ENCODE measurements at places on chromosomes 4 and X. TPM values are rescaled to one million over a fixed set of nuclear protein-coding genes. Genes with fewer than 3 reads are reported as not detected.

- H3K4me3 ChIP-seq, result no peak overlapping the region
- DNase-seq, result no peak
- H3K4me1 ChIP-seq, result no peaks in the 10 kb centered on the region
- H3K36me3 ChIP-seq, result no peaks in the 10 kb centered on the region
These were observed 632.6 kb upstream of the INTU start for GRCh38 chr4:127000110-127000509.

Gene TMEM47
- total RNA-seq, result 25.3 TPM

DNA sequence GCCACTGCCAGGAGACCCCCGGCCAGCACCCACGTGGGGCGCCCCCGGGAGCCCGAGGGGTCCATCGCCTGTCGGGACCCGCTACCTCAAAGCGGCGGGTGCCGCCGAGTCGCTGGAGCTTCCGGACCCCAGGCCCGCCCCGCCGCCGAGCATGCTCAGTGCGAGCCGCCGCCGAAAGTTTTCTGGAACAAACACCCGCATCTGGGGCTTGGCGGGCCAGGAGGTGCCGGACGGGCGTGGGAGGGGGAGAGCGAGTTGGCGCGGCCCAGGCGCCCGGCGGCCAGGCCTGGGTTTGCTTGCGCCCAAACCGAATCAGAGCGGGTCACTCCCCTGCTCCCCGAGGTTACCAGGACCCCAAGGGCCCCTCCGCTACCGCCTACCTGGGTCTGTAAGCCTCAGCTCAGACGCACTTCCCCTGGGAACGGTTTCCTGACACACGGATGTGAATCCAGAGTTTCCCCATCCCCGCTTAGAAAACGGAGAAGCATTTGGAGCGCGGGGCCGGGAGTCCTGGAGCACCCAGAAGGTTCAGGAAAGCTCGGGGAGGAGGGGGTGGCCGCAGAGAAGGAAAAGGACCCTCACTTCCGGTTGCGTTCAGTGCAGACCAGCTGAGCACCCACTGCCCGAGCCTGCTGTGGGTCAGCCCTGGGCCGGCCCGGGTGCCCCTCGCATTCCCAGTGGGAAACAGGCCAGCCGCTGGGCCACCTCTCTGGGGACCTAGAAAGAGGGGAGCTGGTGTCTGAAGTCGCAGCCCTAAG is at the start of gene EVC2:
TSS of gene EVC2 (minus strand) at position 111 of the 758 bp plus-strand sequence. CDS start at position 65, 46 bp downstream.
- H3K36me3 ChIP-seq, result no peaks in the 10 kb centered on the region
- DNase-seq, result peak; percentile 79
- peak within 1 kb of the TSS; percentile 82 for H3K27ac ChIP-seq
- H3K4me3 ChIP-seq, result peak within 1 kb of the TSS; percentile 61

DNA sequence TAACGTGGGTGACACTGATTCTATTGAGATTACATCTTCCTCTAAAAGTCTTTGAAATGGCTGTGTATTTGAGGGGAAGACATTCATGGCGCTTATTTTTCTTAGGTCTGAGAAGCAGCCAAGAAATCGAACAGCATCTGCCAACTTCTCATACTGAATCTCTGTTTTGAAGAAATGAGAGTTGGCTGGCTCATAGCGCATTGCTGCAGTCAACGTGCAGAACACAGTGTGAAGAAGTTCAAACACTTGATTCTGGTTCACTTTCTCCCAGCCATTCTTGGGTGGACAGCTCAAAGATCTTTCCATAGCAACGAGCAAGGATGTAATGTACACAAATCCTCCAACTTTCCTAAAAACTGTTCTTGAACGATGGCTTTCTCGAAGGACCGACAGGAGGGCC is 156.5 kb downstream of the WDFY3 start:
- no peaks in the 10 kb centered on the region for H3K4me1 ChIP-seq
- H3K27me3 ChIP-seq, result no peaks in the 10 kb centered on the region
- DNase-seq, result no peak
- H3K36me3 ChIP-seq, result no peaks in the 10 kb centered on the region

Gene SLC6A14
- 0.33 TPM for total RNA-seq

GRCh38 chr4:85128246-85129204 is 162.0 kb upstream of the WDFY3 start:
- no peaks in the 10 kb centered on the region for H3K4me1 ChIP-seq
- H3K27ac ChIP-seq, result no peak overlapping the region
- no peaks in the 10 kb centered on the region for H3K36me3 ChIP-seq
- H3K27me3 ChIP-seq, result no peaks in the 10 kb centered on the region

Gene ASB12
- not detected for total RNA-seq

DNA sequence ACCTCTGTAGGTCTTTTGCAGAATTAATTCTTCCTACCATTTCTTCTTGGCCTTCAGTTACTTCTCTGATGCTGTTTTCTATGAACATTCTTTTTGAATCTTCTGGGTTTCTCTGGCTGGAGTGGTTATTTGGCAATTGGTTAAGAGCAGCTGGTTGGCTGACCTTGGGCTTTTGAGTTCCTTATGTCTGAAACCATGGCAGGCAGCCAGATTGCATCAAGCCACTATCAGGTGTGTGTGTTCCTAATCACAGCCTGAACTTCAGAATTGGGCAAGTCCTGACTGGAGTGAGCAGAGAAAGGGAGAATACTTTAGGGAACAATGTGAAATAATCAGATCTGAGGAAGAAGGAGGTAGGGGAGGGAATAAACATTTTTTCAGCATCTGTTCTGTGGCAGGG is 90.2 kb downstream of the ARHGAP10 start:
- H3K27ac ChIP-seq, result peak overlapping the region; percentile 69
- no peaks in the 10 kb centered on the region for H3K36me3 ChIP-seq
- H3K4me1 ChIP-seq, result peaks cover 13% of the 10 kb centered on the region
- H3K27me3 ChIP-seq, result no peaks in the 10 kb centered on the region
- no peak overlapping the region for H3K4me3 ChIP-seq

DNA sequence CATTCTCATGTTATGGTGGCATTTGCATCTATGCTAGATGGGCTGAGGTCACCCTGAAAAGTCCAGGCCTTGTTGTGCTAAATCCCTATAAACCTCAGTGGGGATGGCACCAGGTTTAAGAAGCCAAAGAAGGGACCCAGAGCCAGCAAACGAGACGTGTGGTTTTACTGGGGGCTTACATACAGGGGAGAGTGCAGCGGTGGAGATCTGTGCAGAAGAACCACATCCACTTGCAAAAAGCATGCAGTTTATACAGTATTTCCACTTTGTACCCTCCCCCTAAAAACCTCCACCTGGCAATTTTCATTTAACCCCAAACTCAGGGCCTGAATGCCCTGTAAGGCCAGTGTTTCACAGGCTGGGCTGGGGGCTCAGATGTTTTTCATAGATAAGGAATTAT is 134.9 kb upstream of the GATB start:
- no peaks in the 10 kb centered on the region for H3K4me1 ChIP-seq
- DNase-seq, result no peak
- H3K27me3 ChIP-seq, result no peaks in the 10 kb centered on the region
- H3K36me3 ChIP-seq, result no peaks in the 10 kb centered on the region
- no peak overlapping the region for H3K27ac ChIP-seq

GRCh38 chrX:497186-498014 is 110.7 kb upstream of the PPP2R3B start:
- H3K27ac ChIP-seq, result no peak overlapping the region
- H3K4me3 ChIP-seq, result no peak overlapping the region
- no peaks in the 10 kb centered on the region for H3K36me3 ChIP-seq
- no peak for DNase-seq
- H3K27me3 ChIP-seq, result no peaks in the 10 kb centered on the region
- no peaks in the 10 kb centered on the region for H3K4me1 ChIP-seq

Gene RTL3
- total RNA-seq, result 0.54 TPM

GRCh38 chrX:154487518-154488290 is 1.3 kb upstream of the UBL4A start:
- H3K27me3 ChIP-seq, result no peaks in the 10 kb centered on the region
- H3K4me3 ChIP-seq, result no peak overlapping the region
- H3K27ac ChIP-seq, result peak overlapping the region; percentile 51
- DNase-seq, result no peak
- no peaks in the 10 kb centered on the region for H3K36me3 ChIP-seq

GRCh38 chr4:46820154-46820553 is 88.9 kb downstream of the COX7B2 start:
- no peaks in the 10 kb centered on the region for H3K27me3 ChIP-seq
- no peak for DNase-seq
- no peaks in the 10 kb centered on the region for H3K4me1 ChIP-seq
- H3K36me3 ChIP-seq, result no peaks in the 10 kb centered on the region

GRCh38 chrX:38275615-38276014 is 51.7 kb downstream of the RPGR start:
- no peaks in the 10 kb centered on the region for H3K27me3 ChIP-seq
- no peaks in the 10 kb centered on the region for H3K4me1 ChIP-seq
- DNase-seq, result no peak
- H3K4me3 ChIP-seq, result no peak overlapping the region
- H3K36me3 ChIP-seq, result no peaks in the 10 kb centered on the region

GRCh38 chr4:107619066-107619465 is 101.0 kb downstream of the PAPSS1 start:
- H3K27me3 ChIP-seq, result no peaks in the 10 kb centered on the region
- peaks cover 13% of the 10 kb centered on the region for H3K4me1 ChIP-seq
- H3K4me3 ChIP-seq, result no peak overlapping the region
- H3K36me3 ChIP-seq, result no peaks in the 10 kb centered on the region

Gene TNIP3
- not detected for total RNA-seq

DNA sequence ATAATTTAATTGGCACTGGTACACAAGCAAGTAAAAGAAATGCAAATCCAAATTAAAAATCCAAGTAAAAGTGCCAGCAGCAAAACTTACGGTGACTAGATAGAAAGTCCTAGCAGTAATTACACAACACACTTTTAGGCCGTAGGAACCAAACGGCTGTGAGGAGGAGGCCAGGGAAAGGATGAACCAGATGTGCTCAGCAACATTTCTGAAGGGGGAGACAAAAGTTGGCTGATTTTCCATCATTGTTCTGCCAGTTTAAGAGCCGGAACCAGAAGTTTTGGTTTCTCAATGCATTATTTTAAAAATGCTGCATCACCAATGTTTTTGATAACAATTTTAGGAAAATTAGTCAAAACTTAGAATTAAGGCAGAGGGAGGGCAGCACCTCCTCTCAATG is 68.7 kb upstream of the ENPP6 start:
- no peak for DNase-seq
- no peak overlapping the region for H3K4me3 ChIP-seq
- H3K27ac ChIP-seq, result peak overlapping the region; percentile 85
- H3K27me3 ChIP-seq, result no peaks in the 10 kb centered on the region
- no peaks in the 10 kb centered on the region for H3K36me3 ChIP-seq
- H3K4me1 ChIP-seq, result peaks cover 41% of the 10 kb centered on the region

DNA sequence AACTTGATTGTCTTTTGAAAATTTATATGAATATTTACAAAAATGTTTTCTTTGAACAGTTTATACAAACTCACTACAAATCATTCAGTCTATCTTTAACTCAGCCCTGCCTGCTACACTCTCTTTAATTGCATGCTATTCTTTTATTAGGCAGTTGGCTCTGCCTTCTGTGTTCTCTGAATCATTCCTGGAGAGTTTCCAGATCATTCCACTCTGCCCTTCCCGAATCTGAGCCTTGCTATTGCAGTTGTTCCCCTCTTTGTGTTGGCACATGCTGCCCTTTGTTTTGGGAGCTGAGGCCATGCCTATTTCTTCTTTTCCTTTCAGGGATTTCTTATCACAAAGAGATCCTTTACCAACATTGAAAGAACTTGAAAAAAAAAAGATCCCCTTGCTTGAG is 8.7 kb upstream of the TECRL start:
- no peaks in the 10 kb centered on the region for H3K27me3 ChIP-seq
- DNase-seq, result peak; percentile 20
- no peak overlapping the region for H3K27ac ChIP-seq
- no peaks in the 10 kb centered on the region for H3K36me3 ChIP-seq
- no peaks in the 10 kb centered on the region for H3K4me1 ChIP-seq

DNA sequence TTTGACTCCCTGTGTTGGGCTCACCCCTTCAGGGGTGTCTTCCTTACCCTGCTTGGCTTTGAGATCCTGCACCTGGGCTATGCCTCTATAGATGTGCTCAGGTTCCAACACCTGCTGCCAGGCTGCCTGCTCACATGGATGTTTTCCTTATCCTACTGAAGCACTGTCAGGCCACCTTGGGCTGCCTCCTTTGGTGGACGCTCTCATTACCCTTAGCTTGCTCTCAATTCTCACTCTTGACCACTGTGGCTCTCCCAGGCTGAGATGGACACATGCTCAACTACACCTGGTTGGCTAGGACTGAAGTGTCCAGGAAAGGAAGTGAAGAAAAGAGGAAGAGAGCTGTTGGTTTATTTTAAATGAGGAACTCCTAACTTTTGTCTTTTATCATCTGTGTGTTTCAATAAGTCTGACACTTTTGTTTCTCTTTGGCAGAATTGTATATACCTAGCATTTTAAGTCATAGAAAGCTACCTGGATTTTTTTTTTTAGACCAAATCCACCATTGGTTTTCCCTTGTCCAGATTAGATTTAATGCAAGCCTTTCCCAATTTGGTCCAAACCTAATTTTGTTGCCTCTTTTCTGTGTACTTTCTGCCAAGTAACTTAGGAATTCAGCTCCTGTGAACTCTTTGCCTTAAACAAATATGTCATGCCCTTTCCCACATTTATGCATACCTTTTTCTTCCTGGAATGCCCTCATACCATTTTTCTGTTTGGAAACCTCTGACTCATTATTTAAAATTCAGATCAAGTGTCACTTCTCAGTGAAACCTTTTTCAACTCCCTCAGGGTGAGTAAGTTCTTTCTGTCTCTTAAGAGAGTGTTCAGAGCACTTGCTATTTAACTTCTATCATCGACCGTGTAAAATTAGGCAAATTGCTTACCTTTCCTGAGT is 175.8 kb downstream of the GC start:
- no peaks in the 10 kb centered on the region for H3K36me3 ChIP-seq
- H3K4me3 ChIP-seq, result no peak overlapping the region
- no peak for DNase-seq

Gene AREG
- 1.7 TPM for total RNA-seq

Gene TMPRSS11F
- not detected for total RNA-seq

DNA sequence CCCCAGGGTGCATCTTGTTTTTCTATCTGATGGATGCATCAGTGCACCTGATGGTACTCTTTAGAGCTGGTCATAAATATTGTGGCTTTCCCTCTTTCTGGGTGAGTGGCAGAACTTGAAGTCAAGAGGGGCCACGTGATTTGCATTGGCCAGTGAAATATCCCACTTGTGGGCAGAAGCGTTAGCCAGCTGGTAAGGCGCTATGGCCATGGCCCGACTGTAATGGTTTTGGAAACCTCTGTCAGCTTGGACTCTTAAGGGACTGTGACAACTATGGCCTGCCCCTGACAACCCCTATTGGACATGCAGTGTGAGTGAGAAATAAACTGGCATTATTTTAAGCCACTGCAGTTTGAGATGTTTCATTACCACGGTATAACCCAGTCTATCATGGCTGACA is 72.8 kb downstream of the SEL1L3 start:
- no peaks in the 10 kb centered on the region for H3K36me3 ChIP-seq
- H3K4me1 ChIP-seq, result peaks cover 15% of the 10 kb centered on the region
- H3K27ac ChIP-seq, result no peak overlapping the region
- H3K4me3 ChIP-seq, result no peak overlapping the region
- DNase-seq, result no peak
- no peaks in the 10 kb centered on the region for H3K27me3 ChIP-seq

DNA sequence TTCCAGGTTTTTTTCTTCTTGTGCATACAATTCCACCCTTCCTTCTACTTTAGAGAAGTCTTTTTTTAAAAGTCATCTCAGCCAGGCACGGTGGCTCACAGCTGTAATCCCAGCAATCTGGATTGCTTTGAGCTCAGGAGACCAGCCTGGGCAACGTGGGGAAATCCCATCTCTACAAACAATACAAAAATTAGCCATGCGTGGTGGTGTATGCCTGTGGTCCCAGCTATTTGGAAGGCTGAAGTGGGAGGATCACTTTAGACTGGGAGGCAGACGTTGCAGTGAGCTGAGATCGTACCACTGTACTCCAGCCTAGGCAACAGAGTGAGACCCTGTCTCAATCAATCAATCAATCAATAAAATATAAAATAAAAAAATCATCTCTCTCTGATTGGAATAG is 14.8 kb downstream of the ELOVL6 start:
- H3K4me1 ChIP-seq, result peaks cover 12% of the 10 kb centered on the region
- H3K4me3 ChIP-seq, result no peak overlapping the region
- H3K27ac ChIP-seq, result no peak overlapping the region
- DNase-seq, result peak; percentile 45
- H3K36me3 ChIP-seq, result no peaks in the 10 kb centered on the region

Gene STS
- 7.2 TPM for total RNA-seq

Gene MCTS1
- 25.0 TPM for total RNA-seq
